ENCODE measurements at places on chromosomes 11 and 22. TPM values are rescaled to one million over a fixed set of nuclear protein-coding genes. Genes with fewer than 3 reads are reported as not detected.

CNGA4 gene
- 0.27 TPM for polyA plus RNA-seq

TEX54 gene
- polyA plus RNA-seq, result not detected

RPS13 gene
- 1,873 TPM for polyA plus RNA-seq

RTN4RL2 gene
- 47.3 TPM for polyA plus RNA-seq

TENM4 gene
- polyA plus RNA-seq, result 9.0 TPM

ACR gene
- polyA plus RNA-seq, result 0.45 TPM

LRP5 gene
- 55.0 TPM for polyA plus RNA-seq

RFPL2 gene
- not detected for polyA plus RNA-seq

GPR83 gene
- polyA plus RNA-seq, result 0.18 TPM

NXPE4 gene
- not detected for polyA plus RNA-seq

TUB gene
- 9.3 TPM for polyA plus RNA-seq

ANGPTL5 gene
- polyA plus RNA-seq, result not detected

CNIH2 gene
- 3.2 TPM for polyA plus RNA-seq

SCGB2A2 gene
- not detected for polyA plus RNA-seq

TREH gene
- 0.25 TPM for polyA plus RNA-seq

TLCD5 gene
- 8.2 TPM for polyA plus RNA-seq
